ENCODE measurements at places on chromosomes 5 and 9. TPM values are rescaled to one million over a fixed set of nuclear protein-coding genes. Genes with fewer than 3 reads are reported as not detected.
A peak's percentile ranks its signal among the peaks of the same experiment; 100 is the strongest.

- H3K4me3 ChIP-seq, result no peak overlapping the region
- H3K4me1 ChIP-seq, result no peaks in the 10 kb centered on the region
- H3K36me3 ChIP-seq, result no peaks in the 10 kb centered on the region
- H3K27ac ChIP-seq, result no peak overlapping the region
- no peak for DNase-seq
Observed at GRCh38 chr5:74262544-74263207, 377.9 kb downstream of the ENC1 start.

The BTNL8 gene
- total RNA-seq, result not detected

- no peaks in the 10 kb centered on the region for H3K36me3 ChIP-seq
- H3K4me1 ChIP-seq, result no peaks in the 10 kb centered on the region
- no peak overlapping the region for H3K27ac ChIP-seq
- no peak overlapping the region for H3K4me3 ChIP-seq
Observed at GRCh38 chr9:21683484-21684175, 118.8 kb upstream of the MTAP start.

- H3K4me1 ChIP-seq, result no peaks in the 10 kb centered on the region
- no peaks in the 10 kb centered on the region for H3K36me3 ChIP-seq
- H3K4me3 ChIP-seq, result no peak overlapping the region
- no peak for DNase-seq
- H3K27ac ChIP-seq, result no peak overlapping the region
Observed at GRCh38 chr9:137697193-137697592, 78.4 kb downstream of the EHMT1 start.

The TERT gene
- not detected for total RNA-seq

DNA sequence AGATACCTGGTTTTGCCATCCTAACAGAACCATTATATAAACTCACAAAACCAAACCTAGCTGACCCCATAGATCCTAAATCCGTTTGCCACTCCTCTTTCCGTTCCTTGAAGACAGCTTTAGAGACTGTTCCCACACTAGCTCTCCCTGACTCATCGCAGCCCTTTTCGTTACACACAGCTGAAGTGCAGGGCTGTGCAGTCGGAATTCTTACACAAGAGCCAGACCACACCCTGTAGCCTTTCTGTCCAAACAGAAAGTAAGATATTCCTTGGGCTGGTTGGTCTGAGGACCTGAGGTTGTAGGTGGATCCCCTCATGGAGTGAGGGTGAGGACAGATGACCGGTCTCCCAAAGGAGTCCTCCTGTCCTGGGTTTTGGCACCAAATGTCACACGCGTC lies 56.7 kb upstream of the NAA35 start:
- H3K4me1 ChIP-seq, result no peaks in the 10 kb centered on the region
- no peak overlapping the region for H3K4me3 ChIP-seq
- DNase-seq, result no peak
- no peak overlapping the region for H3K27ac ChIP-seq
- H3K36me3 ChIP-seq, result no peaks in the 10 kb centered on the region

GRCh38 chr9:84781458-84781857 lies 111.9 kb downstream of the NTRK2 start:
- H3K36me3 ChIP-seq, result no peaks in the 10 kb centered on the region
- peak; percentile 38 for DNase-seq
- no peak overlapping the region for H3K27ac ChIP-seq

DNA sequence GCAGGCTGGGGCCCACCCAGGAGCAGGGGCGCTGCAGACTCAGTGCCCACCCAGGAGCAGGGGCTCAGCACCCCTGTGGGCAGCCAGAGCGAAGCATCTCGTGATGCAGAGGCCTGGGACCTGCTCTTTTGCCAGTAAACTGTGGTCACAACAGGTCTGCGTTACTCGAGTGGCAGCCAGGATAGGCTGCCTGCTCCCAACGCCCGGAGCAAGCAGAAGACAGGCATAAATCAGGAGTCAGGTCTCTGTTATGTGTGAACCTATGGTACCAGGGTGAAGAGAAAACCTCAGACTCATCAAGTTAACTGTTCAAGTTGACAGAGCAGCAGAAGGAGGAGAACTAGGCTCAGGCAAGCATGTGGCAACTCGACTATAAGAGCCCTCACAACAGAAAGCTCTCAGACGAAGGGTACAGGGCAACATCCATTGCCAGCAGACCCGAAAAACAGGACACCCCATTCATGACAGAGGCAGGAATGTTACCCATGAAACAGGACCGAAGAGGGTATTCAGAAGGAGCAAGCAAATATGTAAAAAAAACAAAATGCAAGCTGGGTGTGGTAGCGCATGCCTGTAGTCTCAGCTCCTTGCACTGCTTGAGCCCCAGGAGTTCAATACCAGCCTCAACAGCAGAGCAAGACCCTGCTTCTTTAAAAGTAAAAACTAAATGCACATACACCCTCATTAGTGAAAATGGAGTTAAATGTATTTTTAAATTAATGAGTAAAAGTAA lies 71.7 kb downstream of the GOLPH3 start:
- no peaks in the 10 kb centered on the region for H3K27me3 ChIP-seq
- H3K4me1 ChIP-seq, result peaks cover 18% of the 10 kb centered on the region
- no peak for DNase-seq
- no peaks in the 10 kb centered on the region for H3K36me3 ChIP-seq
- no peak overlapping the region for H3K4me3 ChIP-seq
